IPS DF 19.7 (cell line): ENCODE measurements at places on chromosomes 2 and 18.
A peak's percentile ranks its signal among the peaks of the same experiment; 100 is the strongest.

GRCh38 chr2:234694244-234695013 is 197.5 kb upstream of the ARL4C start:
- DNase-seq = no peak

GRCh38 chr2:179443180-179443579 is 178.5 kb upstream of the SESTD1 start:
- peak; percentile 63 for DNase-seq

- DNase-seq = no peak
These were observed 1101.4 kb downstream of the CBLN2 start for GRCh38 chr18:71442731-71443141.

GRCh38 chr2:162118166-162119031 is 33.6 kb downstream of the GCG start:
- no peak for DNase-seq

- DNase-seq = no peak
These were observed 39.0 kb downstream of the ANXA4 start for GRCh38 chr2:69780921-69781320.

- no peak for DNase-seq
These were observed 4.0 kb downstream of the PTGR3 start for GRCh38 chr18:75204732-75205513.

- no peak for DNase-seq
These were observed 78.6 kb upstream of the LDLRAD4 start for GRCh38 chr18:13139885-13140450.
